ENCODE measurements at places on chromosomes 3 and 15.
A peak's percentile ranks its signal among the peaks of the same experiment; 100 is the strongest.

- DNase-seq: no peak
These were observed 211.4 kb upstream of the EPHA3 start for GRCh38 chr3:88896026-88896425.

GRCh38 chr15:50653156-50653743 is 33.3 kb downstream of the TRPM7 start:
- no peak for DNase-seq

GRCh38 chr15:46442901-46443590 is 808.2 kb downstream of the SQOR start:
- no peak for DNase-seq

DNA sequence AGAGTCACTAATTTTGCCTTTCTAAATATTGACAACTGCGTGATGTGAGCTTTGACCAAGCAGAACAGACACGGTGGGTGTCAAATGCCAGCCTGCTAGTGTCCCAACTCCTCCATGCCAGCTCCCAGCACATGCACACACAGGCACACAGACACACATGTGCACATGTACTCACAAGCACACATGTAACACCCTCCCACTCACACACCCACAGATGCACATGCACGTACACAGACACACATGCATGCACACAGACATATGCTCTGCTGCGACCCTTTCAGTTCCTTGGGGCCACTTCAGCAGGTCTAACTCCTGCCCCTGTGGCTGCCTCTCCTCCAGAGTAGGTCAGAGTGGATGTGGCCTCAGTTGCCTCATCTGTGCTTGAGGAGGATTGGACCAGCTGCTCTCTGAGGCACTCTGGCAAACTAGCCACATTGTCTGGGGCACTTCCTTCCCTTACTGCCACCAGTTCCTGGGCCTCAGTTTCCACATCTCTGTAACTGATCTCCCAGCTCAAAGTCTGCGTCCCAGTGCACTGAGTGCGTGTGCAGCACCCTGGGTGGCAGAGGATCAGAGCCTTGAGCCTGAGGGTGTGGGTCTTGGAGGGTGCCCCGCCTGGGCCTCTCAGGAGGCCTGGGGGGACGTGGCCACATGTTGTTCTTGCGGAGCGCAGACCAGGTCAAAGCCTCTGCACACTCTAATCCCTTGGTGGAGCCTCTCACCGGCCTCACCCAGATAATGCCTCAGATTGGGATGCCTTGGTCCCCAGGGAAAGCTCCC is 55.0 kb upstream of the PRR23E start:
- no peak for DNase-seq

GRCh38 chr15:90903733-90904536 is 833 bp downstream of the MAN2A2 start:
- DNase-seq: peak; percentile 16

- peak; percentile 37 for DNase-seq
These were observed 89.0 kb downstream of the IQSEC1 start for GRCh38 chr3:12984023-12984823.

DNA sequence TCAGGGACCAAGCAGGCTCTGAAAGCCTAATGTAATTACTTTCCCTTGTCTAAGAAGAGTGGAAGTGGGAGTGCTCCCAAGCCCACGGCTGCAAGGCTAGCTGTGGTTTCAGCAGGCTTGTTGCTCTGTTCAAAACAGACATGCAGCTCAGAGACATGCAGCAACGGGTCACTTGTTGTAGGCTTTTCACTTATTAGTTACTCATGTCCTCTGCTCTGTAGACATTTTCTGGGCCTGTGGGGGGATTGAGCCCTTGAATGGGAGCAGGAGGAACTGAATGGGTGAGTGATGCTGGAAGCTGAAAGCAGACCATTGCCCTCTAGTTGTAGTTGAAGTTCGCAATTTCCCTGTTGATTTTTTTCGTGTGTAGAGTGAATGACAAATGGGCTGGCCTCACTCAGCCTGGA is 261.9 kb upstream of the NR2E3 start:
- no peak for DNase-seq

DNA sequence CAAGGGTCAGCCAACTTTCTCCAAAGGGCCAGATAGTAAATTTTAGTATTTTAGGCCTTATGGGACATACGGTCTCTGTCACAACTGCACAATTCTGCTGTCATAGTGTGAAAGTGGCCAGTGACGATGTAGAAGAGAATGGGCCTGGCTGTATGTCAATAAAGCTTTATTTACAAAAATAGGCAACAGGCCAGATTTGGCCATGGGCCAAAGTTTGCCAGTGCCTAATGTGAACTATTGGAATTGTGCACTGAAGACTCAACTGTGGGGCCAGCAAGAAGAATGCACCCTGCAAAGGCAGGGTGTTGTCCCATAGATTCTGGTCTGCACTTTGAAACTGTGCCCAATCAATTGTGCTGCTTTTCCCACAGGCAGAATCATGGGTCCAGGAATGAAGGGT is 69.4 kb upstream of the PRR23E start:
- no peak for DNase-seq

DNA sequence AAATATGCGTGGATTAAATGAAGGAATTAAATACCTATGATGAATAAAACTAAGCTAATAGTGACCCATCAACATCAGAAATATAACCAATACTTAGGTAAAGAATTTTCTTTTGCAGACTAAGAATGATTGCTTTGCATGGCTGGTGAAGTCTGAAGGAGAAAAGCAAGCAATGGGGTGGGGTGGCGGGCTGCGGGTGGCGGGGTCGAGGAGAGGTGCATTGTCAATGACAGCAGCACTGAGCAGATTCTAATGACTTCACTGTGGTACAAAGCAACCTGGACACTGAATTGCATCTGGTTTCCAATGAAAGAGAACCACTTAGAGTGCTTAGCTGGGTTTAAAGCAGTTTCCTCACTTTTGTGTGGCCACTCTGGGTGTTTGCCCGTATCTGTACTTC is 171.5 kb upstream of the IL12A start:
- no peak for DNase-seq

DNA sequence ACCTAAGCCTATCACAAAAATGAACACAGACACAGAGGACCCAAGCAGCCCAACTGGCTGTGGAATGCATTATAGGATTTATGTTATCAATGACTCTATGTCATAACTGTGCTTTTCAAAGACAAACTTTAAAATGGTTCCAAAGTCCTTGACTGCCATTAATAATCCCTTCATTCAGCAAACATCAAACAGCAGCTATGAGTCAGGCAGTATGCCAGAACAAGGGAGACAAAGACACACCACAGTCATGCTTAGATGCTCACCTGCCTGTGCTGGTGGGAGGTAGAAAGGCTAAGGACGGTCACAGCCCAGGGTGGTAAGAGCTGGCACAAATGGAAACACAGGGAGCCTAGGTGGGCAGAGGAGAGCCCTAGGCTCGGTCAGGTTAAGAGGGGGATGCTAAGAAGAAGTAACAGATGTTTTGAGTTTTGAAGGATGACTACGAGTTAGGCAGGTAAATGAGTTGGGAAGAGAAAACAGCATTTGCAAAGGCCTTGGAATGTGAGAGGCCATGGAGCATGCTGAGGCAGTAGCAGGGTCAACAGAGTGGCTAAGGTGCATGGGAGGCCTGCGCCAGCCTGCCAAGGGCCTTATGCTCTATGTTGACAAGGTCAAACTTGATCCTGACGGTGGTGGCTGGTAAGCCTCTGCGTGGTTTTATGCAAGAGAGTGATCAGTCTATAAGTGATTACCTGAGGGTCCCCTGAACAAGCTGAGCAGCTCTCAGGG is 23.0 kb downstream of the NMNAT3 start:
- peak; percentile 76 for DNase-seq

GRCh38 chr3:118213892-118214291 is 820.8 kb downstream of the IGSF11 start:
- no peak for DNase-seq

- DNase-seq: peak; percentile 13
These were observed 4.4 kb upstream of the BRPF1 start for GRCh38 chr3:9727041-9727595.

GRCh38 chr3:146159037-146159436 is 1.9 kb downstream of the PLOD2 start:
- DNase-seq: no peak

DNA sequence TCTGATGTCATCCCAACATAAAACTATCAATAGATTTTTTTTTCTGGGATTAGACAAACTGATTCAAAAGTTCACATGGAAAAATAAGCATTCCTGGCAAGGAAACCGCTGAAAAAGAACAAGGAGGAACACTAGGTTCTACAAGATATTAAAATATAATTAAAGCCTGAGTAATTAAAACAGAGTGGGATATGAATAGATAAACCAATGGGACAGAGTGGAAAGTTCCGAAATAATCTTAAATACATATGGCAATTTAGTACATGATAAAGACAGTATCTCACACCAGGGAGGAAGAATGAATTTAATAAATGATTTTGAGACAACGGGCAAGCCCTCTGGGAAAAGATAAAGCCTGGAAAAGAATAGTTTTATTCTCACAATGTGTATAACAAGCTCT is 4.7 kb downstream of the GLDN start:
- no peak for DNase-seq

DNA sequence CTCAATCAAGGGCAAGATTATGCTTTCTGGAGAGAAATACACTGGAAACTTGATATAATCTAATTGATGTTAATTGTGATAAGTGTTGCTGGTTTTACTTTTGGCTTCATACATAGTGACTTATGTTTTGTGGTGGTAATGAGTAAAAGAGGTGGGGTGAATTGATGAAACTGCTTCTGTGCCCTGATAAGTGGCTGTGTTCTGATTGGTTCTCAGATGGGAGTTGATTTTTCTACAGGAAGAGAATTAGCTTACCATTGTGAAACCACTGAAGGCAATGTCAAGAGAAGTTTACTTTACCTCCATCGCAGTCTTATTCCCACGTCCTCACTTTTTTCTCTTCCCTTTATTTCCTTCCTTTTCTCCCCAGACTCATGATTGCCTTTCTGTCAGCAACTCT is 23.8 kb downstream of the TMEM45A start:
- no peak for DNase-seq

DNA sequence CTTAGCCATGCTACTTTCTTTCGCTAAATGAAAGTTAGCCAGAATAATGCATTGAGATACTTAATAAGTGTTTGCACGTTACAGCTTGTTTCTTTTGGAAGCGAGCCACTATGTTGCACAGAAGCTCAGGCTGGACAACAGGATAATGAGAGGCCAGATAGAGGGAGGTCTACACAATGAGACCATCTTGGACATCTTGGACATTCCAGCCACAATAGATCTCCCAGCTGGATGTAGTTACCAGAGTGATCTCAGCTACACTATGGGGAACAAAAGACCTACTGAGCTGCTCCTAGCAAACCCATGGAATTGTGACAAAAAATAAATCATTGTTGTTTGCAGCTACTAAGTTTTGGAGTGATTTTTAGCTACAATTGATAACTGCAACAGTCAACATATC is 540.1 kb upstream of the SEMA6D start:
- DNase-seq: no peak

DNA sequence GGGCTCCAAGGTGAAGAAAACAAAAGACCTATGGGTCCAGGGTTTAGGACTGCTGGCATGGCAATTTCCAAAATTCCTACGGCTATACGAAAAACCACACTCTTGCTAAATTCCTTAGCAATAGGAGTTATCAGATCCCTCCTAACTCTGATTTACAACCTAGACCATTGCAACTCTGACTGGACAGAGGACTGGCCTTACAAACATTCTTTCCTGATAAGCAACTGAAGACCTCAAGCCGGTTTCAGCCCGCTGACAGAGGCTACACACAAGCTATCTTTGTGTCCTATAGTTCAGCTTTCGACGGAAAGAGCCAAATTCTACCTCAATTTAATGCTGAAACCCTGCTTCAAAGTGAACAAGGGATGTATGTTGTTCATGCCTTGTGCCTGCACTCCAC is 38.3 kb upstream of the AGBL1 start:
- DNase-seq: no peak

DNA sequence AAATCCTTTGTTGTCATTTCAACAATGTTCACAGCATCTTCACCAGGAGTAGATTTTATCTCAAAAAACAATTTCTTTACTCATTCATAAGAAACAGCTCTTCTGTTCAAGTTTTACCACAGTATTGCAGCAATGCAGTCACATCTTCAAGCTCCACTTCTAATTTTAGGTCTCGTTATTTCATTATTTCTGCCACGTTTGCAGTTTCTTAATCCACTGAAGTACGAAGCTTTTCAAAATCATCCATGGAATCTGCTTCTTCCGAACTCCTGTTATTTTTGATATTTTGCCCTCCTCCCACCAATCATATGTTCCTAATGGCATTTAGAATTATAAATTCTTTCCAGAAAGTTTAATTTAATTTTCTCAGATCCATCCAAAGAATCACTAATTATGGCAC is 12.6 kb upstream of the OR5K1 start:
- DNase-seq: no peak

GRCh38 chr3:127682561-127682960 is 9.8 kb downstream of the ABTB1 start:
- DNase-seq: no peak

GRCh38 chr3:123733805-123734526 is 149.1 kb upstream of the HACD2 start:
- no peak for DNase-seq

GRCh38 chr15:41354371-41354770 is 21.7 kb downstream of the NUSAP1 start:
- no peak for DNase-seq
